CD8-positive, alpha-beta T cell (primary cell): ENCODE measurements at places on chromosomes 1 and 21. TPM values are rescaled to one million over a fixed set of nuclear protein-coding genes. Genes with fewer than 3 reads are reported as not detected.

DNA sequence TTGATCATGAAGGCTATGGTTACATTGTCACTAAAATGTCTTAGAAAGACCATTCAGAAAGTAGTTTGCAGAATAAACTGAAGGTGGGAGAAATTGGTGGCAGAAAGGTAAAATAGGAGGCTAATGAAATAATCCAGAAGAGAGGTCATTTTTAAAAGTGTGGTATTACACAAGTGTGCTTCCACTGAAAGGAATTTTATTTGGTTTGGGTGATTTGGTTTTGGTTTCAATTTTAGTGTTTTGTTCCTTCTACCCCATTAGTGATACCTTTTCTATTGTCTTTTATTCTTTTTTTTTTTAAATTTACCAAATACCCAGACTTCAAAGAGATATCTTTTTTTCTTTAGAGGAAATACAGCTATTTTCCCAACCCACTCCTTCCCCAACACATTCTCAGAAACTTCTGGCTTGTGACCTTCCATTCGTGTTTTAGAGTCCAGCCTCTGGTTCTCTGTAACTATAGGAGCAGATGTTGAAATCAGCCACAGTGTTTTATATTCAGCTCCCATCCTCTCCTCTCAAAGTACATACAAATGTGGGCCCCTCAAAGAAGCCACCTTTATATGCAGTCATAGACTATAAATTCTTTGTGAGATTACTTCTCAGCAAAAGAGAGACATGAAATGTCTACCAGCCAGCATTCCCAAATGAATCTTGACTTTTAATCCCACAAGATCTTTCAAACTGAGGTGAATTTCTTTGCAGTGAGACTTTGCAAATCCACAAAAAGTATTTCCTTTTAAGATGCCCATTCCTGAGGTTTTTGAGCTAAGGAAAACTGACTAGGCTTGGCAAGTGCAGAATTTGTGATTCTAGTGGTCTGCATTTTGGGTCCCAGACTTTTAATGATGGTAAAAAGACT, 42.0 kb upstream of the PALMD start:
- no peak for DNase-seq

- no peak for DNase-seq
These were observed 1.3 kb downstream of the ATXN7L2 start for GRCh38 chr1:109485001-109485400.

DNA sequence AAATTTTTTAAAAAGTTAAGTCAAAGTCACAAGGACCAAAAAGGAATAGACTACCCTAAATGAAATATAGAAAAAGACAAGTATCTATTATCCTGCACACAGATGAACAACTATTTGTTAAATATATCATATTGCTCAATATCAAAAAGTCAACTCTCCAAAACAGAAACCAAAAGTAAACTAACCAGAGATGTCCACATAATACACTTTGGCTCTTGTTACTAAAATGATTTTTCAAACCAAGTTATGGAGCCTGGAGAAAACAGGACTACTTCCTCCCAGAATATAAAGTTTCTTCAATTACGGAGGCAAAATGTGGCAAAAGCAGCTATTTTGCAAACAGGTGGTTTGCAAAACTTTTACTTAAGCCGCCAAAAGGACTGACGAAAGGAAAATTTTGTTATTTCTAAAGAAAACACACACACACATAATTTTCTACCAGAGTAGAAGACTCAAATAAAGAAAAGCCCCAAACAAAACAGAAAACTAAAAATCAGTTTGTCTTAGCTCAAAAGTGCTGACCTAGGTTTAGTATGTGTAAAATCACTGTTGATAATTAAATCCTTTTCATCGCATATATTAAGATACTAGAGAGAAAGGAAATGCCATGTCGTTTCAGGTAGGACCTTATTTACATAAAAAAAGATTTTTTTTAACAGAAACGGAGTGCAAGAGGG, 1.1 kb downstream of the DPYD start:
- DNase-seq = no peak

DNA sequence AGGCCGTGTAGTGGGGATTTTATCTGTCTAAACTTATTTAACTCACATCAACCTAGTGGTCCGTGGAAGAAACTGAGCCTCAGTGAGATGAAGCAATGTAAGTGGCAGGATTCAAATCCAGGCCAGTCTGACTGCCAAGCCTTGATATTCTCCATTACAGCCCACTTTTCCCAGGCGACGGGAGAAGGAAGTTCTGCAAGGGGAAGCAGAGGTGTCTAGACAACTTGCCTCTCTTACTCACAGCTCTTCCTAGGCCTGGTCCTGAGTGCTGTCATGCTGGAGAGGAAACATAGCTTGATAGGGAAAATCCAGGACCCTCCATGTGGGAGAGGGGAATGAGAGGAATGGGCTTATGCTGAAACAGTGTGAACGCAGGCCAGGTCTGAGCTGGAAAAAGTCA, 9.1 kb downstream of the CTSE start:
- no peak for DNase-seq

DNA sequence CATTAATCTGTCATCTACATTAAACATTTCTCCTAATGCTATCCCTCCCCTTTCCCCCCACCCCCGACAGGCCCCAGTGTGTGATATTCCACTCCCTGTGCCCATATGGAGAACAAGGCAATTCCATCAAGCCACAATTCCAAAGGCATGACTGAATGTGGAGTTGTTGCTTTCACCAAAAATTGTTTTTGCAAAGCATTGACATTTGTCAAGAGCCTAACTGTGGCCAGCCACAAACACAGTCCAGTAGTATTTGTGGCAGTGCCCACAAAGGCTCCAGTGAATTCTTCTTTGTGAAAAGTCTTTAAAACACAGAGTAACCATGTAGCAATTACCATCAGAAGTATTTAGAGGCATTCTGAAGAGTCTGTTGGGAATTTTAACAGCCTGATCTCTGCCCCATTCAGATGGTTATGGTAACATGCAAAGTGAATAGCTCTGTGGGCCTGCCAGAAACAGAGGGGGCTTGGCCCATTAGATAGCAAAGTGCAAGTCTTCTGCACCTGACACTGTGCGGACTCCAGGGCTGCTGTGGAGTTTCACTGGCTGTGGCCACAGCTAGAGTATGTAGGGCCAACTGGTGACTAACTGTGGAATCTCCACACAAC, 11.6 kb upstream of the LRRC53 start:
- DNase-seq = no peak

DNA sequence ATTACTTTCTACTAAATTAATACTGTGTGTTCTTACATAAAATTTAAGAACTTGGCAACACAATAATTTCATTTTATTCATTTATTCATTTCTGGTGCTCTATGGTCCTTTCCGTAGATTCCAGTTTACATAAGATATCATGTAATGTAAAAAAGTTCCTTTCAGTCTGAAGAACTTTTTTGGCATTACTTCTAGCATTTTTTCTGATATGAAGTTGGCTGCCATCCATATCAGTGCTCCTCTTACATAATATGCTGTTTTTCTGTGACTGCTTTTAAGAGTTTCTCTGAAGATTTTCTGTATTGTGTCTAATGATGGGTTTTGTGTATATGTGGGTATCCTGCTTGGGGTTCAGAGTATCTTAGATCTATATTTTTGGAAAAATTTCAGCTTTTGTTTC, 34.8 kb downstream of the LIN9 start:
- no peak for DNase-seq

- no peak for DNase-seq
These were observed 431.1 kb upstream of the VAMP3 start for GRCh38 chr1:7339953-7340352.

- peak; percentile 47 for DNase-seq
These were observed 631.8 kb downstream of the AJAP1 start for GRCh38 chr1:5286244-5286643.

GRCh38 chr21:45088729-45089128, 14.3 kb downstream of the ADARB1 start:
- DNase-seq = no peak

DNA sequence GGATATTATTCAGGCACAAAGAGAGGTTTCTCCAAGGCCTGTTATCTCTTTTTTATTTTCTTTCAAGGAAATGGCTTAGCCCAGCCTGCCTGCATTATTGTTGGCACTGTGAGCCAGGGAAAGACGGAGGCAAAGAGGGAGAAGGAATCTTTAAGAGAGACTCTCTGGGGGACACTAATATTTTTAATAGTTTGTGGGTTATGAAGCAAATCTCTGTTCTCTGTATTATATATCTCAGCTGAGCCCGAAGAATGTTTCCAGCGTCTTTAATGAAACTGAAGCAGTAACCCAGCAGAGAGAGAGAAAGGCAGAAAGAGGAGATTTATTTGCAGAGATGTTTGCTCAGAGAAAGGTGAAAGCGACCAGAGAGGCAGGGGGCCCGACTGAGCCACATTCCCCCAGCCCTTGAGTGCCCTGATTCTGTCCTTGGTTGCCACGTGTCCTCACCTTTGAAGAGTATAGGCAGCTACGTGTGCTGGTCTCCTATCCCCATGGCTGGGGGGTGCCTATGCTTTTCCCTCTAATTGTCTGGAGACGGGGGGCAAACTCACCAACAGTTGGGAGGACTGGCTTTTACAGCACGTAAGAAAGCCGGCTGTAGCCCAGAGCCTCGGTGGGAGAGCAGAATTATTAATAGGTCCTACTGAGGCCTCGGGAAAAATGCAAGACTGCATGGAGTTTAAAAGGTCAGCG, 166.4 kb downstream of the TRABD2B start:
- DNase-seq = no peak

- no peak for DNase-seq
These were observed 12.0 kb upstream of the OR6K3 start for GRCh38 chr1:158732524-158732923.

GRCh38 chr1:210584439-210585113, 255.9 kb downstream of the HHAT start:
- DNase-seq = peak; percentile 65

CNIH3 gene
- 1.6 TPM for total RNA-seq

ANKRD34A gene
- 0.62 TPM for total RNA-seq

GBP5 gene
- total RNA-seq = 114 TPM

SPRR1B gene
- not detected for total RNA-seq

SMYD3 gene
- total RNA-seq = 21.2 TPM

RXFP4 gene
- not detected for total RNA-seq

CDC20 gene
- total RNA-seq = 1.3 TPM
